Progenitor cell of endocrine pancreas (in vitro differentiated cells): ENCODE measurements at places on chromosomes 11 and 22. TPM values are rescaled to one million over a fixed set of nuclear protein-coding genes. Genes with fewer than 3 reads are reported as not detected.
A peak's percentile ranks its signal among the peaks of the same experiment; 100 is the strongest.

DNA sequence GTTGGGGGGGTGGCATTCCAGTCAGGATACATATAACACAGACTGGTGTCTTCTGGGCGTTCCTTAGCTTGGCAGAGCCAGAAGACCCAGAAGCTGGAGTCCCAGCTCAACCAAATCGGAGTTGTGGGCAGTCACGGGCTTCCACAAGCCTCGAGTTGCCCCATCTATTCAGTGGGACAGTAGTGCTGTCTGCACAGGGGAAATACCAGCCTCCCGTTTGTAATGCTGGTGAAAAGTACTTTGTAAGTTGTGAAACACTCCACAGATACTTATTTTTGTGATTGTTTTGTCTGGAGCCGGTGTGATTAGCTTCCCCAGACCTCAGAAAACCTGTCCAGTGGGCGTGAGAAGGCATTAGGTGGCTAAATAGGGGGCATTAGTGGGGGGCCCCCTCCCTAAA is 13.6 kb downstream of the DGKZ start:
- H3K27ac ChIP-seq: peak overlapping the region; percentile 67
- H3K4me3 ChIP-seq: no peak overlapping the region
- H3K27me3 ChIP-seq: no peaks in the 10 kb centered on the region
- H3K4me1 ChIP-seq: peaks cover 12% of the 10 kb centered on the region
- no peak for DNase-seq
- no peaks in the 10 kb centered on the region for H3K36me3 ChIP-seq

The CABP7 gene
- 0.12 TPM in 1 of 2 replicates, not detected in the other for total RNA-seq

The MEI1 gene
- total RNA-seq: 1.0 and 1.5 TPM in 2 replicates

The AAMDC gene
- 20.4 TPM in 2 replicates for total RNA-seq

- H3K27me3 ChIP-seq: no peaks in the 10 kb centered on the region
- no peak for DNase-seq
- no peaks in the 10 kb centered on the region for H3K36me3 ChIP-seq
These were observed 138.5 kb upstream of the CTSC start for GRCh38 chr11:88475991-88476418.

DNA sequence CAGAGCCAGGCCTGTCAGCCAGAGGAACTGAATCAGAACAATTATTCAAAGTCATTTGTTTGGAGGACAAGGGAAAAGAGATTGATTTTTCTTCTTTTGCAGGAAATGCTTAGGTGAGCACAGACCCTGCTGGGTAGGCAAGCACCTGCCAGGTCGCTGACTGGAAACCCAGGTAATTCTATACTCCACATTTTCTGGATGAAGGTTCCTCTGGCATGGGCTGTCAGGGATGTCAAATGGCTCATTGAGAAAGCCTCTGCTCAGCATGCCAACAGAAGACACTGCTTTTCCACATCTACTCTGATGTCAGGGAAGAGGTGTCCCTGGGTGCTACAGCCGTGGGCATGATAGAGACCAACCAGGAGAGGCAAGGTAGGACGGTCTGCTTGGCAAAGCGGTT is 166.7 kb upstream of the SYN3 start:
- H3K4me1 ChIP-seq: no peaks in the 10 kb centered on the region
- H3K36me3 ChIP-seq: peaks cover 4% of the 10 kb centered on the region
- no peak overlapping the region for H3K4me3 ChIP-seq
- H3K27ac ChIP-seq: no peak overlapping the region
- DNase-seq: no peak
- H3K27me3 ChIP-seq: peaks cover 8% of the 10 kb centered on the region

The SCN3B gene
- 4.0 and 5.1 TPM in 2 replicates for total RNA-seq

The CCDC73 gene
- total RNA-seq: not detected in 2 replicates

The SLC22A12 gene
- not detected in 2 replicates for total RNA-seq

The OR5D18 gene
- total RNA-seq: not detected in 2 replicates

DNA sequence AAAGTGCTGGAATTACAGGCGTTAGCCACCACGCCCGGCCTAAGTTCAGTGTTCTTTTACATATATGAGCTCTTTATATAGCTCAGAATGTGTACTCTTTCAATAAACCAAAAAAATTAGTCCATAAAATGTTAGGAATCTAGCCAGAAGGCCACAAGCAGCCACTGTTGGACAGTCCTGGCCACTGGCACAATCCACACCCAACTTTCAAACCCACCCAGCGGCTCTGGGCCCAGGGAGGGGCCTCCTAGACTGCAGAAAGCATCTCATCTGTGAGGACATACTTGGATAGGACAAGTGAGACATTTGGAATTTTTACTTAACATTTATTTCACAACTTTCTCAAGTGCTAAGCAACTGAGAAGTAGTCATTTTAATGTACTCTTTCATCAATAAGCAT is 6.4 kb downstream of the PACSIN2 start:
- no peaks in the 10 kb centered on the region for H3K36me3 ChIP-seq
- no peak overlapping the region for H3K27ac ChIP-seq
- no peak for DNase-seq
- peaks cover 48% of the 10 kb centered on the region for H3K4me1 ChIP-seq
- no peaks in the 10 kb centered on the region for H3K27me3 ChIP-seq
- H3K4me3 ChIP-seq: no peak overlapping the region

- H3K27me3 ChIP-seq: peaks cover 2% of the 10 kb centered on the region
- H3K4me3 ChIP-seq: no peak overlapping the region
- peaks cover 27% of the 10 kb centered on the region for H3K4me1 ChIP-seq
- peak overlapping the region; percentile 84 for H3K27ac ChIP-seq
- no peaks in the 10 kb centered on the region for H3K36me3 ChIP-seq
- no peak for DNase-seq
These were observed 93.0 kb downstream of the CELSR1 start for GRCh38 chr22:46444390-46444854.

The POLD4 gene
- total RNA-seq: 19.8 and 21.1 TPM in 2 replicates

DNA sequence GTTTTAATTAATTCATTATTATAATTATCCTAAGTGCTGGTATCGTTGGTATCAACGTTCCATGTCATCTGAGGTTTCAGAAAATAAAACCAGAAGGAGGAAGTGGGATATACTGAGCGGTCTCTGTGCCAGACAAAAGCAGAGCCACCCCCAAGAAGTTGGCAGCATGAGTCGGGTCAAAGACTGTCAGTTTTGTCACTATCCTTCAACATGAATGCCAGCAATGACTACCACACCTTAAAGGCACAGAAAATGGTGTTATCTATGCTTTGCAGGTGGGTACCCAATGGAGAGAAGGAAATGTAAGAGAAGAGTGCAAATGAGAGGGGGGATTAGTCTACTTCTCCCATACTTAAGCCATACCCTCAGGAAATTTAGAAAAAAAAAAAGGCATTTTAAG is 408.5 kb downstream of the OPCML start:
- H3K27ac ChIP-seq: no peak overlapping the region
- peaks cover 4% of the 10 kb centered on the region for H3K27me3 ChIP-seq
- no peaks in the 10 kb centered on the region for H3K36me3 ChIP-seq
- H3K4me1 ChIP-seq: no peaks in the 10 kb centered on the region
- H3K4me3 ChIP-seq: no peak overlapping the region

DNA sequence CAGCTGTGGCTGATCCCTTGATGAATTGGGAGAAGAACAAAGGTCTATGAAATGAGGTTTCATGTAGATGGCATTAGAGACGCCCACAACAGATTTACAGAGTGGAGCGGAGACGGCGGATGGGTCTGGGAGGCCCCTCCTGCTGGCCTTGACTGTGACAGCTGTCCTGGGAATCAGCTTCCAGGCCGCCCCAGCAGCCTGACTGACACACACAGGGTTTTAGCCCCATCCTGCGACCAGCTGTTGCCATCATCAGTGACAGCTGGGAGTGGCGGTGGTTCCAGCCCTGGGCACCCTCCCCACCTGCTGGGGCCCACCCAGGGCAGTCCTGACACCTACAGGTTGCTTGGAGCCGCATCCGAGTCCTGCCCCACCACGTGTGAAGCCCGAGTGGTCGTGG is 64.0 kb upstream of the PPP6R3 start:
- H3K27me3 ChIP-seq: no peaks in the 10 kb centered on the region
- no peak overlapping the region for H3K4me3 ChIP-seq
- H3K4me1 ChIP-seq: no peaks in the 10 kb centered on the region
- no peak overlapping the region for H3K27ac ChIP-seq

DNA sequence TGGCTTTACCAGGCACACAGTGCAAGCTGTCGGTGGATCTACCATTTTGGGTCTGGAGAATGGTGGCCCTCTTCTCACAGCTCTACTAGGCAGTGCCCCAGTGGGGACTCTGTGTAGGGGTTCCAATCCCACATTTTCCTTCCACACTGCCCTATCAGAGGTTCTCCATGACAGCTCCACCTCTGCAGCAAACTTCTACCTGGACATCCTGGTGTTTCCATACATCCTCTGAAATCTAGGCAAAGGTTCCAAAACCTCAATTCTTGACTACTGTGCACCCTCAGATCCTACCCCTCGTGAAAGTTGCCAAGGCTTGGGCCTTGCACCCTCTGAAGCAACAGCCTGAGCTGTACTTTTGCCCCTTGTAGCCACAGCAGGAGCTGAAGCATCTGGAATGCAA is 108.1 kb downstream of the SOX6 start:
- no peak overlapping the region for H3K27ac ChIP-seq
- H3K4me3 ChIP-seq: no peak overlapping the region
- H3K27me3 ChIP-seq: no peaks in the 10 kb centered on the region
- no peak for DNase-seq
- no peaks in the 10 kb centered on the region for H3K4me1 ChIP-seq

The SMIM35 gene
- total RNA-seq: not detected in 2 replicates

DNA sequence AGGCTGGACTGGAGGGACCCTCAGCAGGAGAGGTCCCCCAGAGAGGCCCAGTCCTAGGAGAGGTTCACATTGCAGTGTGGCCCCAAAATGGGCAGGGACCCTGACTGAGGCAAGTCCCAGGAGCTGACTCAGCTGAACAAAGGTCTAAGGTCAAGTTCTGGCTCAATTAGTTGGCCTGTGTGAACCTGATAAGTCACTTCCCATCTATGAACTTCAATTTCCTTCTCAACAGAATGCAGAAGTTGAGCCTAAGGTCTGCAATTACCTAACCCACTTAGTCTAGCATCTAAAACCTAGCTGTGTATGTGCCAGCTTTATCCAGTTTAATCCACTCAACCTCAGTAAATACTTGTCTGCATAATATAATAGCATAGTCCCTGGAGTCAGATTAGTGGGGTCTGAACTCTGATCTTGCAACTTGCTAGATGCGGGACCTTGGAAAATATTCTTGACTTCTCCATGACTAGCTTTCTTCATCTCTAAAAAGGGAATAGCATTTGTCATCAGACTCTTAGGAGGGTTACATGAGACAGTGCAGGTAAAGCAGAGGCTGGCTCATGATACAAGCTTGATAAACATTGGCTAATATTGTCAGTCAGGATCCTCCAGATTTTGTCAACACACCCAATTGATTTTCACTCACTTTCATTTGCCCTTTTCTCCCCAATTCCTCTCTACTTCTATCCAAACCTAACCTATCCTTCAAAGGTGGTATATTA is 465.5 kb downstream of the INSC start:
- H3K27me3 ChIP-seq: peaks cover 10% of the 10 kb centered on the region
- no peaks in the 10 kb centered on the region for H3K36me3 ChIP-seq
- H3K27ac ChIP-seq: no peak overlapping the region
- H3K4me3 ChIP-seq: no peak overlapping the region

GRCh38 chr22:32050678-32051515 is 7.8 kb downstream of the SLC5A1 start:
- H3K27me3 ChIP-seq: peaks cover 5% of the 10 kb centered on the region
- no peaks in the 10 kb centered on the region for H3K4me1 ChIP-seq
- H3K36me3 ChIP-seq: no peaks in the 10 kb centered on the region
- H3K4me3 ChIP-seq: no peak overlapping the region
- peak overlapping the region; percentile 11 for H3K27ac ChIP-seq
- DNase-seq: no peak

The GRAP2 gene
- 0.58 and 0.60 TPM in 2 replicates for total RNA-seq

GRCh38 chr22:29780748-29781676 is 13.8 kb downstream of the UQCR10 start:
- DNase-seq: no peak
- H3K27me3 ChIP-seq: peaks cover 8% of the 10 kb centered on the region
- peaks cover 50% of the 10 kb centered on the region for H3K4me1 ChIP-seq
- H3K36me3 ChIP-seq: no peaks in the 10 kb centered on the region
- H3K4me3 ChIP-seq: no peak overlapping the region
- no peak overlapping the region for H3K27ac ChIP-seq

DNA sequence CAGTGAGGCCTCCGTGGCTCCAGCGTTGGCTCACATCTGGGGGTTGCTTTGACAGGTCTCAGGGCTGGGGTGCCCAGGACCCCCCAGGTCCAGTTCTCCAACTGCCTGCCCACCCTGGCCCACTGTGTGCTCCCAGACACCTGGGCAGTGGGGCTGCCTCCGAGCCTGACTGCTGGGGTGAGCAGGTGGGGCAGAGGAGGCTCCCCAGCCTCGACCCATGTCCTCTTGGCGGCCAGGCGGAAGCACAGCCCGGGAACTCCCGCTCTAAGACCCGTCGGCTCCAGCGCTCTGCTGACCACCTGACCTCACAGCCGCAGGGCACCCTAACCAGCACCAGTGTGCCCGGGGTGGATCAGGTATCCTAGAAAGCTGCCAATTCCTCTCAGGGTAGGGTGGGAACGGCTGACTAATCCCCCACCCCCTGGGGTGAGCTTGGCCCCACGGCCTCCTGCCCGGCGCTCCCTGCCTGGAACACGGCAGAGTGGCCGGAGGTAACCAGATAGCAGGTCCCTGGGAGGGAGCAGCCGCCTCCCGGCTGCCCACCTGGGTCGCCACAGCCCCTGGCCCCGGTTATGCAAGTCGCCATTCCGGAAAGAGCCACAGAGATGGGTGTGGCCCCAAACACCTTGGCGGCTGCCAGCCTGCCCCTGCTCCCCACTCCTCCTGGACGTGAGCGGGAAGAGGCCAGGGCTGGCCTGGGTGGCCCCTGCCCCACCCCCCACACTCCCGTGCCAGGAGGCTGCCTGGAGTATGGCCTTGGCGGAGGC is 19.2 kb upstream of the MUC5B start:
- H3K4me1 ChIP-seq: no peaks in the 10 kb centered on the region
- DNase-seq: peak; percentile 11
- H3K27me3 ChIP-seq: peaks cover 9% of the 10 kb centered on the region

DNA sequence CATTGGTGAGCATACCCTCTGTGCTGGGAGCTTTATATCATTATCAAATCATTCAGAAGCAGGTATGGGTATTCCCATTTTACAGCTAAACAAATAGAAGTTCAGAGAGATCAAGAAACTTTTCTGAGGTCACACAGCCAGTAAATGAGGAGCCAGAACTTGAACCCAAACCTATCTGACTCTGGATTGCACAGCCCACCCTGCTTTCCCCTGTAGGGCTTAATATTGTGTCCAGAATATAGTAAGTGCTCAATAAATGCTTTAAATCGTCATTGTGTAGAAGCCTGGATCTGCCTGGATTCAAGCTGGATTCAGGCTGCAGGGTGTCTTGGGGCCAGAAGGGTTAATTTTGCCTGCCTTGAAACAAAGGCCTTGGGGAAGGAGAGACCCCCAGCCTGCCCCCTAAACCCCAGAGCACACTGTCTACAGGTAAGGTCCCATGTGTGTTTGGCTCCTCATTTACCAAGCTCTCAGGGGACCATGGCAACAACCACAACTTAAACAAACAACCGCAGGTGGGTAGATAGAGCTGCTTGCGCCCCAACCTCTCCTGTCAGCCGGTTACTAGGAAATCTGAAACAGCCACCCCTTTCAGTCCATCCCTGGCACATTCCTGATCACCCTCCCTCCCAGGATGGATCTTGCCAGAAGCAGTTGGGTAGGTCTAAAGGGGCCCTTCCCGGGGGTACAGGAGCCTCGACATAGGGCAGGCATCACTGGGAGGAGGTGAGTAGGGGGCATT is 3.0 kb upstream of the SEC14L3 start:
- H3K27ac ChIP-seq: no peak overlapping the region
- no peak overlapping the region for H3K4me3 ChIP-seq
- no peaks in the 10 kb centered on the region for H3K36me3 ChIP-seq
- H3K4me1 ChIP-seq: peaks cover 2% of the 10 kb centered on the region

GRCh38 chr11:68863553-68864265 is 22.0 kb upstream of the CPT1A start:
- no peak overlapping the region for H3K4me3 ChIP-seq
- peaks cover 3% of the 10 kb centered on the region for H3K27me3 ChIP-seq
- DNase-seq: no peak
